ENCODE measurements at places on chromosomes 12 and 14.
A peak's percentile ranks its signal among the peaks of the same experiment; 100 is the strongest.

DNA sequence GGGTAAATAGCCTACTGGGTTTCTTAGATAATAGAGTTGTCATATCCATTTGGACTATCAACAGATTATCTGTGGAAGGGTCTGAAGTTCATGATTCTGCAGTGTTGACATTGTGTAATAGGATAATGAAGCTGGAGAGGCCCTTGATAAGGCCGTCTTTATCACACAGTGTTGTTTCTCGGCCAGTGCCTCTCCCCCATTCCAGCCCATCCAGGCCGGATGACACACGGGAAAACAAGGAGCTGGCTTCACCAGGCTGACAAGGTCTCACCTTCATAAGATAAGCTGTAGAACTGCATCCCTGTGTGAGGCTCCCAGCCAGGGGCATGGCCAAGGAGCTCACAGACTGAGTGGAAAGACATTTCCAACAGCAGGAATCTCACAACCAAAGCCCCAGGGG, 8.7 kb upstream of the EML1 start:
- no peak for DNase-seq

GRCh38 chr14:96206461-96206860, 1.8 kb downstream of the BDKRB2 start:
- DNase-seq = no peak

DNA sequence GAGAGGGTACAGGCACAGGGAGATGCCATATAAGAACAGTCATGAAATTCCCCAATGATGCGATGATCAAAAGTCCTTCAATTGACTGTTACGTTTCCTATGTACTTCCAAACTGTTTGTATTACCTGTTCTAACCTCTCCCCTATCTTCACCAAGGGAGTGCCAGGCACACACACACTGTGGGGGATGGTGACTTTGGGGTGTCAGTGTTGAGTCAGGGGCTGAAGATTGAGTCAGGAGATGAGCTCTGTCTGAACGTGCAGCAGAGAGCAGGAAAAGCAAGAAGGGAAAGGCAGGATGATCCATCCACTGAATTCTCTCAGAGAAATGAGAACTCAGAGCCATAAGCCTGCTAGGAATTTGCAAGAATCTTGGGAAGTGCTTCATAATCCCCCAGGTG, 153.4 kb downstream of the EFCAB11 start:
- DNase-seq = no peak

GRCh38 chr12:31260840-31261239, 65.1 kb downstream of the SINHCAF start:
- DNase-seq = no peak

- no peak for DNase-seq
Observed at GRCh38 chr14:33280646-33281045, 342.0 kb downstream of the NPAS3 start.

DNA sequence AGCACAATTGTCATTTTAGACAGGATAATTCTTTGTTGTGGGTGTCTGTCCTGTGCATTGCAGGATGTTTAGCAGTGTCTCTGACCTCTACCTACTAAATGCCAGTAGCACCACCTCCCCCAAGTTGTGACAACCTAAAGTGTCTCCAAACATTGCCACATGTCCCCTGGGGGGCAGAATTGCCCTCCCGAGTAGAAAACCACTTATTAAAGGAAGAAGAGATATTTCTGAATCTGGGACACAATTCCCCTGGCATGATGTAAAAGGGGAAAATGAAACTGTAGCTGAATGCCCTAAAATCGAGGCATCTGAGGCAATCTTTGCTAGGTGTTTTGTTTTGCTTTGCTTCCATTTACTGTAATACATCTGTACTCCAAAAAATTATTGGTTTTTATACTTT, 116.8 kb upstream of the NAP1L1 start:
- no peak for DNase-seq

GRCh38 chr12:120771097-120771496, 45.5 kb downstream of the ACADS start:
- DNase-seq = peak; percentile 41

- DNase-seq = no peak
Observed at GRCh38 chr12:90489141-90489540, 465.8 kb downstream of the CCER1 start.

- no peak for DNase-seq
Observed at GRCh38 chr14:94547151-94547680, 14.0 kb upstream of the SERPINA4 start.

DNA sequence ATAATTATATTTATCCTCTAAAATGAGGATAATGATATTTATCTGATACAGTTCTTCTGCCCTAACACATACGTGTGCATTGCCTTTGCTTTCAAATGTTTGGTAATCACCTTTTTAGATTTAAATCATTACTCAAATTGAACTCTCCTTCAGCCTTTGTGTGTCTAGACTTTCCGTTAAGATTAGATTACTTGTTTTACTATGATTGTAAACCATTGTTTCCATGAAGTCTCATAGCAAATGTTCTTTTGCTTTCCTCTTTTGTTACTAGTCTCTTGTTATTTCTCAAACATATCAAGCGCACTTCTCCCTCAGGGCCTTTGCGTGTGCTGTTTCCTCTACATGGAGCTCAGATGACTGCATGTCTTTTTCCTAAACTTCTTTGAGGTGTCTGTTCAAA, 63.7 kb downstream of the ETV6 start:
- no peak for DNase-seq

- no peak for DNase-seq
Observed at GRCh38 chr12:113537751-113538087, 66.0 kb upstream of the LHX5 start.

DNA sequence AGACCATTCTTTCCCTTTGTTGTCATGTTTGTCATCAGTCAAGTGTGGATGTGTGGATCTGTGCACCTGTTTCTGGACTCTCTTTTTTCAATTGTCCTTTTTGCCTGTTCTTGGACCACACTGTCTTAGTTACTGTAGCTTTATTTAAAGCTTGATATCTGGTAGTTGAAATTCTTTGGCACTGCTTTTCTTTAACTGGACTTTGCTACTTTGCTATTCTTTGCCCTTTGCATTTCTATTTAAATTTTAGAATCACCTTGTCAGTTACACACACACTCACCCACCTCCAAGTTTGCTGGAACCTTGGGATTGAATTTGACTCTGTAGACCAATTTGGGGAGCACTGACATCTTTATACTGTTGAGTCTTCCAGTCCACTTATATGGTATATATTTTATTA, 61.5 kb downstream of the VRK1 start:
- DNase-seq = no peak

- DNase-seq = no peak
Observed at GRCh38 chr14:54792288-54792687, 110.3 kb downstream of the GCH1 start.

- no peak for DNase-seq
Observed at GRCh38 chr12:66072135-66072534, 58.4 kb downstream of the LLPH start.

DNA sequence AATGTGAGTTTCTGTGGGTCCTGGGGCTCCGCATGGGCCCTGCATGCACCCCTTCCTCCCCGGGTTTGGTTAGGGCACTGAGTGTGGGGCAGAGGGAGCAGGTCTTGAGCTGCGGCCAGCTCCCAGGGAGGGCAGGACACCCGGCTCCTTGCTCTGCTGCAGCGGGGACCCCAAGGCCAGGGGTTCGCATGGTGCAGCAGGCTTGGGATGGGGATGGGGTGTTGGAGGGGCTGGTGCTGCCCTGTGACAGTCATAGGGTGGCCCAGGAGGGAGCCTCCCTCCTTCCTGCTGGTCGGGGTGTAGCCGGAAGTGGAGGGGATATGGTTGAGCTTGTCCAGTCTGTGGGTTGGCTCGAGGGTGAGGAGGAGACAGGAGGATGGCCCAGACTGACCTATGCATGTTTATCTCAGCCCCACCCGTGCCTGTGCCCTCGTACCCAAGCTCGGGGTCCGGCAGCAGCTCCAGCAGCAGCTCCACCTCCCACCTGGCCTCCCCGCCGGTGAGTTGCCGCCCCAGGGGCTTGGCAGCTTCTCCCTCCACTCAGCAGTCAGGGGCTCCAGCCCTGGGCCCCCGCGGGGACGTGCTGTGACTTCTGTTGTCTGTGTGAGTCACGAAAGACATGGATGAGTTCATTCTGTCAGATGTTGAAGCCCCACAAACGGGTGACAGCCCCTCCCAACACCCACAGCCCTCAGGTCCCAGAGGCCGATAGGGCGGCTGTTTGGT, 16.0 kb downstream of the ULK1 start:
- DNase-seq = no peak

DNA sequence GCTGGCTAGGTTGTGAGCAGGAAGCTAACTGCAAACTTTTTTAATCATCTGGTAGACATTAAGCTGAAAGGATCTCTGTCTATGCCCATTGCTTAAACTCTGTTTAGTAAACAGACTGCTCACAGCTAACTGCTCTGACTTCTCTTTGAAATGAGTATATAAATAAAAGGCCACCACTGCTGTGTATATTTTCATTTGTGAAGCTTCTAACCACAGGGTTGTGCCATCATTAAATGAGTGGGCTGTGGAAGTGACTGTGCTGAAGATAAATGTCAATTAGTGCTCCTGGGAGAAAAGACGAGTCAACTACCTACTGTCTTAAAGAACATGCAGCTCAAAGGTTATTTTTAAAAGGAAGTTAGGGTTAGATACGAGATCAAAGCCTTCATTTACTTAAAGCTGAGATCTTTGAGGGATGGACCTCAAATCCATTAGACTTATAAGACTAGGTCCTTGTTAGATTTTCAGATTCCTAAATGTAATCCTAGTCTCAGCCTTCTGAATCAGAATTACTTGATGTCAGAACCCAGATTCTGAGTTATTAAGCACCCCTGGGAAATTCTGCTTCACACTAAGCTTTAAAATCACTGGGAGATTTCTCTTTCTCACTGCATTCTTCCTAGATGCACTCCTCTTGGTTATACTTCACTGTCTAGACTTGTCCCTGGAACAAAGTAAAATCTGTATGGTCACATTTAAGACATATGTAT, 213.1 kb upstream of the FLRT2 start:
- no peak for DNase-seq

DNA sequence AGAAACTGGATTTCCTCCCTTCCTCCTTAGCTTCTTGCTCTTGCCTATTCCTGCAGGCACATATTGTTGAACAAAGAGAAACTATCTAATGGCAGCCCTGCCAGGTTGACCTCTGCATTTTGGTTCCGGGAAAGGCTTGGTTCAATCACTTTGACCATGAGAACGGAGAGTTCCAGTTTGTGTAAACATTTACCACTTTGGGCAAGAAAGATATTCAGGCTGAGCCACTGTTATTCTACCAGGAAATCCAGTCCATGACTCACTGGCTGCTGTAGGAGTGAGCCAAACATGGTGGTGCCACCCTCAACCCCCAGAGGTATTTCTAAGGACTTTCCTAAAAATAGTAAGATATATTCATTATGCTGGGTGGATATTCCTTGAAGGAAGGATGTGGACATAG, 242.2 kb upstream of the OR4E1 start:
- DNase-seq = no peak

GRCh38 chr14:79465651-79466050, 745.7 kb downstream of the DIO2 start:
- no peak for DNase-seq

- no peak for DNase-seq
Observed at GRCh38 chr12:90801776-90802175, 153.2 kb downstream of the CCER1 start.

DNA sequence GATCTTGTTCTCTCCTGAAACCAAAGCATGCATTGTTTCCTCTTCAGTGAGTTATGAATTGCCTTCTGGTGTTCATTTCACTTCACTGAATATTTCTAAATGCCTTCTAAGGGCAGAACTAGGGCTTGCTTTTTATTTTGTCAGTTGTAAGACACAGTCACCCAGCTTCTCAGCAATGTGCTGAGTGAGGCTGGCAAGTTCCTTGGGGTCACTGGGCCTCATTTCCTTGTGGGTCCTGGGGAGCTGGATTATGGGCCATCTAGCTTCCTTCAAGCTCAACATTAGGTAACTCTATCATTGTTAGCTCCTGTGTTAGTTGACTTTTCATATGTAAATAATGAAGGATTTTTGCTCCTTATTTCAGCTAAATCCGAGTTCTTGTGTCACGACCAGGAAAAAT, 13.8 kb downstream of the ASCL4 start:
- DNase-seq = no peak

- no peak for DNase-seq
Observed at GRCh38 chr14:94473666-94474410, 2.2 kb downstream of the SERPINA9 start.

DNA sequence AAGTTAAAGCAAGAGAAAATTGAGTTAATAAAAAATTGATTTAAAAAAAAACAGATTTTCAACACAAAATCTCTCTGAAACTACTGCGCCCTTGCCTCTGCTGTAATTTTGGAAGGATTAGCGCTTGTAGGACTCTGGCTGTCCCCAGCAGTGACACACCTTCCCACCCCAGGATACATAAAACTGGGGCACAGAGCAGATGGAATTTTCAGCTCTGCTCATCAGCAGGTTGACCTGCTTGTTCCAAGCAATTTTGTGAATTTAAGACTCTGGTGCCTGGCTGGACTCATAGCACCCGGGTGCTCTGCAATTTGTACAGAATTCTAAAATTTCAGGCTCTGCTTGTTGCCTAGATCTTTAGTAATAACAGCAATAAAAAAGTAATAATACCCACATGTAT, 257.8 kb upstream of the GARIN6 start:
- no peak for DNase-seq

DNA sequence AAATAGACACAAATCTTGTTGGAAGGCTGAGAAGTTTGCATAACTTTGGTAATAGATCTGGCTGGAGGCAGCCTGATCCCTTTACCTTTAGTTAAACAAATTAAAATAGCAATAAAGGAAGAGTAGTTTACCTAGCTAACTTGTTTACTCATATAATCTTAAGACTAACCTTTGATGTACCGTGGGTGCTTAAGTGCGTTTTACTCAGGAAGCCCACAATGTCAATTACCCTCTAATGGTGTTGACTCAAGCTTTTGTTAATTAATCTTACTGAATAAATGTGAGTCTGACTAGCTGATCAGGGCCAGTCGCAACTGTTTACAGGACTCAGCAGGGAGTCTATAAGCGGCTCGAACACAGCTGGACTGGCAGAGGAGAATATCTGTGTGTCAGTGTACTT, 51.5 kb downstream of the FAR2 start:
- no peak for DNase-seq

GRCh38 chr14:23094666-23095195, at the start of gene ACIN1:
Gene ACIN1, minus strand, starts transcription at chr14:23095136. Its CDS starts 24 bp downstream, at chr14:23095112.
- DNase-seq = peak; percentile 100

DNA sequence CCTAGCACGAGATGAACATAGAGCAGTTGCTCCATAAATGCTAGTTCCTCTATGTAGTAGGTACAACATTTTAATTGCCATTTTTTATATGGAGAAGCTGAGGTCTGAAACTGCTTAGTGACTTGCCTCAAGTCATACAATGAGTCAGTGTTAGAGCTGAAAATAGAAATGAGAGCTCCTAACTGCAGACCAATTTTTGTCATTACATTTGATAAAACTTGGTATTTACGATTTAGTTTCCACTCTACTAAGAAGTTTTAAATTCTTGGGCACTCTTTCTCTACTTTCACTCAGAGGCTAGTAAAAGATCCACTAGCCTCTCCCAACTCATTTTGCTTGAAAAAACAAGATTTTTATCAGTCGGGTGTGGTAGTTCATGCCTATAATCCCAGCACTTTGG, 8.1 kb upstream of the TMED10 start:
- DNase-seq = no peak

- no peak for DNase-seq
Observed at GRCh38 chr12:28536088-28536487, 345.8 kb downstream of the CCDC91 start.
